CD8-positive, alpha-beta memory T cell (primary cell): ENCODE measurements at places on chromosomes 1 and 21. TPM values are rescaled to one million over a fixed set of nuclear protein-coding genes. Genes with fewer than 3 reads are reported as not detected.
A peak's percentile ranks its signal among the peaks of the same experiment; 100 is the strongest.

GRCh38 chr1:235919127-235919832, 52.6 kb upstream of the LYST start:
- no peak for DNase-seq
- H3K4me3 ChIP-seq = no peak overlapping the region
- no peak overlapping the region for H3K27ac ChIP-seq
- no peaks in the 10 kb centered on the region for H3K36me3 ChIP-seq
- H3K4me1 ChIP-seq = peaks cover 23% of the 10 kb centered on the region

DNA sequence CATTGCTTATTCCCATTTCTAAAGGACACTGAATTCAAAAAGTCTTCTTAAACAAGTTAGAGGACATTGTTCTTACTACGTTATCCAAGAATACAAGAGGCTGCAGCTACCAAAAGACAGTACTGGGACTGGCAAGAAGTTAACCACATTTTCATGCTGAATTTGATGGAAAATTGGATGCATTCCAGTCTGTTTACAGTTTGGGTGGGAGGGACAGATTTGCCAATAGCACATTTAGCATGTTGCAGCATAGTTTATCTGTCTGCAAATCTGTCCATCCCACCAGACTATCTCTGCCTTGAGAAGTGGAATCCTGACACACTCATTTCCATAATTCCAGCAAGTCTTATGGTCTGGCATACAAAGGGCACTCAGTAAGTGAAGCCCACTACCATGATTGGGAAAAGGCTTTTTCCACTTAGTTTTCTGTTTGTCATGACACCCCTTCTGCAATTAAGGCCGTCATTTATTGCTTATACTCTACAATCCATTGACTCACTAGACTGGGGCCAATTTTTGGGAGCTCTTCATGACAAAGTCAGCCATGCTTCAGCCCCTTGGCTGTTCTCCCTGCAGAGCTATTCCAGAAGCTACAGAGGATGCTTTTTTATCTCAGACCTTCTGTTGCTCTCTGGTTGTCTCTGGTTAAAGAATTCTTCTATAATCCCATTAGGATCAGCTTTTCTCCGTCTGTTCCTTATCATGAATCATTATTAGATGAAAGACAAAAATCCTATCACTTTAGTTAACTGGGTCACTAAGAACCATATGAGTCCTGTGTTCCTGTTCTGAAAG, 355.8 kb upstream of the PTBP2 start:
- H3K27ac ChIP-seq = no peak overlapping the region
- H3K27me3 ChIP-seq = no peaks in the 10 kb centered on the region
- no peaks in the 10 kb centered on the region for H3K36me3 ChIP-seq
- H3K4me3 ChIP-seq = no peak overlapping the region

DNA sequence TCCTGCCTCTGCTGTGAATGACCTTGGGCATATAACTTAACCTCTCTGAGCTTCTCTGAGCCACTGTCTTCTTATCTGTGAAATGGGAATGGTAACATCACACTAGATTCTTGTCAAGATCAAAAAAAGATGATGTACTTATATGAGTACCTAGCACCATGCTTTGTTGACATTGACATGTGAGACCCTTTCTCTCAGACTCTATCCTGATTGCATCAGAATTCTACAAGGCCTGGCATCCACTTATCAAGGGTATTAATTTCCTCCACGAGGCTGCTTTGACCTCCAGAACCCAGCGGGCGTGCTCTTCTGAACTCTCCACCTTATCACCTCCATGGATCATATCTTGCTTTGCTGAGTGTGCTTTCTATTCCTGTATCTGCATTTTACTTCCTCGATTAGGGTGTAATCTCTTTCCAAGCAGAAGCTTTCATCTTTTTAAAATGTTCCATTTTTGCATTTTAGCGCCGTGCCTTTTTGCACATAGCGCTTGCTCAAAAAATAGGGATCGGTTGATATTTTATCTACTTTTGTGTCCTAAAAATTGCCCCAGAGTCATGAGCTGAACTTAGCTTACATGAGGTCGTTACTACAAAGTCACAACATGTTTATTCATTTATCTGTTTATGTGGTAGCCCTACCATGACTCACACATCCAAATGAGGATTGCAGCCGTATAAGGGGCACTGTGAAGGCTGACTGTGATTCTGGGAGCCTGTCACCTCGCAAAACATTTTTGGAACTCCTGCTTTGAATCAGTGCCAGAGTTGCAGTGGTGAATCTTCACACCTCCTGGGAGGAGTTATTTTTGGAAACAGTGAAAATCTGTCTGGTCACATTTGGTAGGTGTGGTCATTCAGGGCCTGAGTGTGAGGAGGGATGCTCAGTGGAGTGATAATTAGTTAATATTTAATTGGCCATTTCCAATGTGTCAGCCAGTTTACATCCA, 63.2 kb downstream of the IER5 start:
- H3K4me3 ChIP-seq = no peak overlapping the region
- peaks cover 53% of the 10 kb centered on the region for H3K4me1 ChIP-seq
- peak overlapping the region; percentile 44 for H3K27ac ChIP-seq
- no peaks in the 10 kb centered on the region for H3K27me3 ChIP-seq

The GBP5 gene
- 74.5 TPM for total RNA-seq

The FCGR3A gene
- total RNA-seq = 1.1 TPM
